ENCODE measurements at places on chromosomes 1 and 21.

DNA sequence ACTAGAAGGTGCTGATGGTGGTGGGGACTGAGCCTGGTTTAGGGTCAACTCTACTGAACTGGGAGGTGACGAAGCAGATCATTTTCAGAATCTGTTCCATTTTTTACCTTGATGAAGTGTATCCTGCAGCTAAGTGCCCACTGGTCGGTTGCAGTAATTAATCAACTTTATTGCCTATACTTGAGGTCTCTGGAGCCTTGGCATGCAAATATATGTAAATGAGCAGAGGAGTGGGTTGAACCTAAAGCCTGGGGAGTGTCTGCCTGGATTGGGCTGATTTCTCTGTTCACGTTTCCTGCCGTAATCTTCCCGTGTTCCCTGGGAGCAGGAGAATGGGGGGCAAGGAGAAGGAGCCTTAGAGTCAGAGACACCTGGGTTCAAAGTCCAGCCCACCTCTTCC lies 286.8 kb downstream of the PTPRU start:
- H3K4me3 ChIP-seq: no peak overlapping the region
- no peak overlapping the region for H3K27ac ChIP-seq
- DNase-seq: no peak
- H3K4me1 ChIP-seq: no peaks in the 10 kb centered on the region
- H3K27me3 ChIP-seq: no peaks in the 10 kb centered on the region

- no peaks in the 10 kb centered on the region for H3K4me1 ChIP-seq
- H3K36me3 ChIP-seq: no peaks in the 10 kb centered on the region
- DNase-seq: no peak
- peaks cover 10% of the 10 kb centered on the region for H3K27me3 ChIP-seq
Measured at GRCh38 chr1:31769720-31770390, 5.7 kb upstream of the ADGRB2 start.

GRCh38 chr1:8878448-8878697 lies at the start of gene ENO1:
Gene ENO1, minus strand, starts transcription at chr1:8878686. Its CDS starts 3,778 bp downstream, at chr1:8874908.
- peaks cover 27% of the 10 kb centered on the region for H3K36me3 ChIP-seq
- H3K4me3 ChIP-seq: peak within 1 kb of the TSS; percentile 91
- DNase-seq: no peak
- peak within 1 kb of the TSS; percentile 96 for H3K27ac ChIP-seq

DNA sequence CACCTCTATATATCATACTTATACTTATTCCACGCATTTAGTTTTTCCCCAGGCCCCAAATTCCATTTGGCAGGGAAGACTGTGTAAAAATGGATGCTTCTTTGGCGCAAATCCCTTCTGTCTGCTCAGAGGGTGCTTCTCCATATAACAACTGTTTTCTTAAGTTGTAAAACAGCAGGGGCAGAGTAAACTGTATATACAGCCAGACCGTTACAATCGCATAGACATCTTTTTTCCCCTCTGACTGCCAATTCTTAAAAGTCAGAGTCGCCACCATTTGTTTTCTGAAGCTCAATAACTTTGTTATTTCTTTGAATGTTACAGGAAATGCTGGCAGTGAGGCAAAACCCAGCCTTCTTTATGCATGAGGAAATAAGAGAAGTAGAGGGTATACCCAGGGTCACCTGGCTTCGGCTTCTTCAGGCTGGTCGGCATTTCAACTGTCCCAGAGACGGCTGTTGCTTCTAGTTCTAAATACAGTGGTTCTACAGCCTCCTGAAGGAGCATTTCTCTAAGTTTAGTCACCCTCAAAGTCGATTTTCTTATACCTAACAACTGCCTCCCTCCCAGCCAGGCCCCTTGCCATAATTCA lies 188.4 kb downstream of the CLIC6 start:
- H3K27me3 ChIP-seq: no peaks in the 10 kb centered on the region
- peaks cover 61% of the 10 kb centered on the region for H3K36me3 ChIP-seq
- DNase-seq: no peak
- no peaks in the 10 kb centered on the region for H3K4me1 ChIP-seq

DNA sequence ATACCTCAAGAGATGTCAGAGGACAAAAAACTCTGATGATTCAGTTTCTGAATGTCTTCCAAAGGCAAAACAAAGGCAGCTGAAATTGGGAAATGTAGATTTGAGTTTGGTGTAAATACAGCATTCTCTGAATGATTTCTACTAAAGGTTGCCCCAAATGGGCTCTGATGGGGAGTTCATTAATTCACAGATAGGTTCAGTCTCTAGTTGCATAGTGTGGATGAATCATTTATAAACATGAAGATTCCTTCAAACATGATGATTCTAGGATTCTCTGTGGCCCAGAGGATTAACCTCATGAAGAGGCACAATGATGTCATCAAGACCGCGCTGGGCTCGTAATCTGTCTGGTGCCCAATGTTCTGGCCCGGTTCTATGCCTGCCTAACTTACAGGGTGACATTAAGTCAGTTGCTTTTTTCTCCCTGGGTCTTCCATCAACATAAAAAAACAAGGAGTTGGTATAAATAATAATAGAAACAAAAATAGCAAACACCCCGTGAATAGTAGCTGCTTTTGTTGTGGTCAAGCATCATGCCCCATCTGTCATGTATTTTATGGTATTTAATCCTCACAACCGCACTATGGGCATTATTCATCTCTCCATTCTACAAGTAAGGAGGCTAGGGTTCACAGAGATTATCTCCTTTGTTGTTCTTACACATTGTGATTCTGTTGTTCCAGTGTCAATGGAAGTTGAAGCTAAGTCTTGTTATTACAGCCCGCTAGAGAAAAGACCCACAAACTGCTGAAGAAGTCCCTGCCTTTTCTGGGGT lies 509.6 kb upstream of the USP24 start:
- H3K4me1 ChIP-seq: peaks cover 48% of the 10 kb centered on the region
- H3K4me3 ChIP-seq: no peak overlapping the region
- H3K27me3 ChIP-seq: no peaks in the 10 kb centered on the region
- H3K27ac ChIP-seq: peak overlapping the region; percentile 70
- DNase-seq: no peak
